ENCODE measurements at places on chromosomes 1 and 21.

DNA sequence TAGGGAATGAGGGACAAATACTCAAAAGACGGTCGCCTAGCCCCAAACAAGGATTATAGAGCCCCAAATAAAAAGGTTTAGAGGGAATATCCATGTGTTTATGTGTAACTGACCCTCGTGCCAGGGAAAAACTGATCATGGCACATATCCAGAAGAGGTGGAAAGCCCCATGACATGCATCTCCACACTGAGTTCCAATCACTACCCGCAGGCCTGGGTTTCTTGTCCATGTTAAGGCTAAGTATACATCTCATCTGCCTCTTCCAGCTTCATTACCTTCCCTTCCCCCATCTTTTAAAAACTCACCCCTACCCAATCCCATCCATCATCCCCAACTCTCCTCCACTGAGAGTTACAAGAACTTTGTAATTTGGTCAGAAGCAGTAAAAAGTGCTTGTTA lies 15.2 kb downstream of the GADD45A start:
- no peak for DNase-seq

DNA sequence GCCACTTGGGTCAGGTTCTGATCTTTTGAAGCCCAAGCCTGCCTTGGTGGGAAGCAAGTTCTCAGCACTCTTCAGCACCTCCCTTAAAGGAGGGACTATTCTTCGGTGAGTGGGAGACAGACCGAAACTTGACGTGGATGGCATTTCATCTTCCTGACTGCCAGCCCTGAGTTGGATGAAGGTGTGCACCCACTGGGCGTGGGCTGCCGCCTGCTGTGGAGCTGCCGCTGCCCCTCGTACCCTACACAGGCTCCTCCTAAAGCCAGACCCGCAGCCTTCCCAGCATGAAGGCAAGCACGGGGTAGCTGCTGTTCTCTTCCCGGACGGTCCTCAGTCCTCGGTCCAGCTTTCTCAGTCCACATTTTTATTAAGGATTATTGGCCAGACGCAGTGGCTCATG lies 84.2 kb downstream of the SLC66A1 start:
- no peak for DNase-seq

DNA sequence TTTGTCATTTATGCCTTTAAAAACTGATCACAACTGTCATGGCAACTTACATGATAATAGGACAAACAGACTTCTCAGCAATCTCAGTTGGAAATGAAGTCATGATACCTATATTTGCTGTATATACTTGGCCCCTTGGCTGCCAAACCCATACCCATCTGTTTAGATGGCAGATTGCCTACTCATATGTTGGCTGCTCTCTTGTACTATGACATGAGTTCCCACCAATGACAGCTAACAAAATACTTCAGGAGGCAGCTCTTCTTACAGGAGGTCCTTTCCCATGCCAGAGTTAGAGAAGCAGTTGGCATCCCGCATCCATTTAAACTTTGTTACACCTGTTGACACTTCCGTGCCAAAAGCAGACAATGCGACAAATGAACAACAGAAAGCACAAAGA lies 603.1 kb upstream of the ADGRL2 start:
- no peak for DNase-seq

DNA sequence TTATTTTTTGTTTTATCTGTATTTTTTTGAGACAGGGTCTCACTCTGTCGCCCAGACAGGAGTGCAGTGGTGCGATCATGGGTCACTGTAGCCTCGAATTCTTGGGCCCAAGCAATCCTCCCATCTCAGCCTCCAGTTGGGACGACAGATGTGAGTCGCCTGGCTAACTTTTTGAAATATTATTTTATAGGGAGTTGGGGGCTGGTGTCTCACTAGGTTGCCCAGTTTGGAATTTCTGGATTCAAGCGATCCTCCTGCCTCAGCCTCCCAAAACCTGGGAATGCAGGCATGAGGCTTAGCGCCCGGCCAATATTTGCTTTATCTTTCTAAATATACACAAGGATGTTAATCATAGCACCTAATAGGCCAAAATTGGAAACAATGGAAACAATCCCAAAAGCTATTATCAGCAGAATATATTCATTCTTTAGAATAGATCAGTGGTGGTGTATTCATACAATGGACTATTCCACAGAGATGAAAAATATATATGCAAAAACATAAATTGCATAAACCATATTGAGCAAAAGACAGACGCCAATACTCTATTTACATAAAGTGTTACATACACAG lies 55.9 kb downstream of the DAP3 start:
- DNase-seq: peak; percentile 4

GRCh38 chr1:17007121-17007520 lies 4.6 kb downstream of the ATP13A2 start:
- no peak for DNase-seq

- peak; percentile 61 for DNase-seq
Observed at GRCh38 chr1:25906644-25907300, 553 bp upstream of the STMN1 start.

GRCh38 chr1:44073528-44073927 lies 42.3 kb upstream of the SLC6A9 start:
- DNase-seq: no peak
